ENCODE measurements at places on chromosomes 11 and 22.

GRCh38 chr11:67276781-67277230, 10.5 kb downstream of the GRK2 start:
- DNase-seq = no peak

GRCh38 chr11:19419808-19420207, 179.1 kb upstream of the E2F8 start:
- DNase-seq = no peak

DNA sequence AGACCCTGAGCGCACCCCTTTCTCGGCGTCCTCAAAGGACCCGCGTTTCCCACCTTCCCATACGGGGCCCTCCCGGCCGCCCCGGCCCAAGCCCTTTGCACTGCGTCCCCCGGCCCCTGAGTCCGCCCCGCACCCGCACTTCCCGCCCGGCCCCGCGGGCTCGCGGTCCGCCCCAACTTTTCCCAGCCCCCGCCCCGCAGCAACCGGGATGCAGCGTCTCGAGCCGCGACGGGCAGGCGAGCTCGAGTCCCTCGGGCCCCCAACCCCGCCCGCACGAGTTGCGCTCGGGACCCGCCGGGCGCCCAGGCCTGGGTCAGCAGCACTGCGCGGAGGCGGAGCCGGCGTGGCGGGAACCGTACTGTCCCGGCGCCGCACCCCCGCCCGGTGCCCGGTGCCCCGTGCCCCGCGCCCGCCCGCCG, 371 bp downstream of the SMCO4 start:
- DNase-seq = peak; percentile 57

- DNase-seq = no peak
Measured at GRCh38 chr22:43910178-43910695, 13.4 kb upstream of the PNPLA3 start.

All from mesothelial cell of epicardium (in vitro differentiated cells).